ENCODE measurements at places on chromosomes 4 and X.

DNA sequence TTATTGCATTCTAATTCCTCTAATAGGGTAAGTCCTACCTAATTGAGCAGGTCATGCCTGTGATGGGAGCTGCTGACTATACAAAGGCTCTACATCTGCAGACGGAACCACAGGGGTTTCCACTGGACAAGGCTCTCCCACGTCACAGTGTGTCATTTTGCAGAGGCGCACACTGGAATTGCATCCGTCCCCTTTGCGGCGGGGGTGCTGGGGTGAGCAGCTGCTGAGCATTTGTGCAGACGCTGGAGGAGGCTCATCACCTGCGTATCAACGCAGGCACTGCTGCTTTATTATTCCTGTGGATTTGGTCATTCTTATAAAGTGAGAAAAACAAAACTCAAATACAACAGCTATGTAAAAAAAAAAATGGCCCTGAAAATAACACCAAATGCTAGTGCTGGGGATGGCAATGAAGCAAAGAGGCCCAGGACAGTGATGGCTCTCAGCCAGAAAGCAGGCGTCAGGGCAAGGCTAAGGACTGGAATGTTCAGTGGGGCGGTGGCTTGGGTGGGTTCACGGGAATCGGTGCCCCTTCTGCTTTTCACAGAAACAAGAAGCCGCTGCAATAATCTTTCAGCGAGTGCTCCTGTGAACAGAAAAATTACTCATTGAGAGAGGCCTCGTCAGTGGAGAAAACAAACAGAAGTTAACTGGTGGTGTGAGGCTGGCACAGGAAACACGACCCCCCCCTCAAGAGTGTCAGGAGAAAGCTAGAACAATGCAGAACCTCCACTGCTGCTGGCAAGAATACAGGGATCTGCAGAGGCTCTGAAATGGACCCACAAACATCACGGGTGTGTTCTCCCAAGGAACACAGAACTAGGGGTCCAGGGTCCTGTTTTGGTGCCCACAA, 67.8 kb downstream of the GATB start:
- no peak for DNase-seq

DNA sequence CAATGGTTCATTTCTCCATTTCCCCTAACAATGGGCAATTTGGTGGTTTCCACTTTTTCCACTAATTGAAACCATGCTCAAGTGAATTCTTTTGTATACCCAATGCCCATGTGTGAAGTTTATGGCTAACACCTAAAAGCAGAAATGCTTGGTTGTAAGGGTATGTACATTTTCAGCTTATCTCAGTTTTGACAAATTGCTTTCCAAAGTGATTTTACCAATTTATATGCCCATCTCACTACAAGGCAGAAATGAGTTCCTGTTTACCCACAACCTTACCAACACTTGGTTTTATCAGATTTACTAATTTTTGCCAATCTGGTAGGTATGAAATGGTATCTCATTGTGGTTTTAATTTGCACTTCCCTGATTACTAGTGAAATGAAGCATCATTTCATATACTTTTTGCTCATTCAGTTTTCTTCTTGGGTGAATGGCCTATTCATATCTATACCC, 14.8 kb downstream of the GPR34 start:
- DNase-seq = no peak

DNA sequence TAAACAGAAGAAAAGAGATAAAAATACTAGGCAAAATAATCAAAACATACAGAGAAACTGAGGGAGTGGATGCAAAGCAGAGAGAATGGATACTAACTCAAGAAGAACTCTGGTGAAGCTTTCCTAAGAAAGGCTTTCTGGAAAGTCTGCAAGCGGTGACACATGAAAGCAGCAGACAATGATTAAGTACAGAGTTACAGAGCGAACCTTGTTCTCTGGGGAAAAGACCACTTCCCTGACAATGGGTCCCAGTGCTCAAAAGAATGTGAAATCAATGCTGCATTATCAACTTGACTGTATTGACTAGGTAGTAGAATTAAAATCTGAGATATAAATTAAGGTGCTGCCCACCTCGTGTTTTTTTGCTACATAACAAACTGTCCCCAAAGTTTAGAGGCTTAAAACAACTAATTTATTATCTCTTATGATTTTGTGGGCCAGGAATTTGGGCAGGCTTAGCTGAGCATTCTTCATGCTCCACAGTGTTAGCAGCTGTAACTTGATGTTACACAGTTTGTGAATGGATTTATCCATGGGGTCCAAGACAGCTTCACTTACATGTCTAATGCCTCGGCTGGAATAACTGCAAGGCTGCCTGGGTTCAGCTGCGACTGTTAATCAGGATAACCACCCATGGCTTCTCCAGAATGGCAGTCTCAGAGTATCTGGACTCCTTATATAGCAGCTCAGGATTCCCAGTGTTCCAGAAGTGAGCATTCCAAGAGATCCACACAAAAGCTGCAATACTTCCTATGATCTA, 106.9 kb upstream of the INPP4B start:
- no peak for DNase-seq

DNA sequence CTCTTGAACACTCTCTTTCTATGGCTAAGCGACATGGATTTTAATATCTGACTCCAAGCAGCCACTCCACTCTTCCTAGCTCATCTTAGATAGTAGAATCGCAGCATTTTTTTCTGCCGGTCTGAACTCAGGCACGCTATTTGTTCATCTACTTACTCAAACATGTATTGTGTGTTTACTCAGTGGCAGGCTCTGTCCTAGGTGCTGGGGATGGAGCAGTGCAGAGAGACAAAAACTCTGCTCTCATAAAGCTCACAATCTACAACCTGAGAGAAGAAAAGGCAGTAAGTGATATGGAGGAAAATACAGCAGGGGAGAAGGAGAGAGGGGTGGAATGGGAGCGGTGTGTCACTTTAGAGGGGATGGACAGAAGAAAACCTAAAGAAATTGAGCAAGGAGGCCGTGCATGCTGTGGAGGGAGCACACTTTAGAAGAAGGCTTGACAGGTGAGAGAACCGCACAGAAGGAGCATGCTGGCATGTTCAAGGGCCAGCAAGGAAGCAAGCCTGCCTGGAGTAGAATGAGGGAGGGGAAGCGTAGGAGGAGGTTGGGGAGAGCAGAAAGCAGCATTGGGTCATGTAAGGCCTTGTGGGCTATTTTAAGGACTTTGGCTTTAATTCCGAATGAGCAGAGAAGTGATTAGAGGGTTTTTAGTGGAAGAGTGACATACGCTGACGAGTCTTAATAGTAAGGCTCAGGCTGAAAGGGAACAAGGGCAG, 132.0 kb downstream of the ANK2 start:
- no peak for DNase-seq

GRCh38 chr4:183095199-183095512, 3.9 kb upstream of the WWC2 start:
- DNase-seq = no peak

DNA sequence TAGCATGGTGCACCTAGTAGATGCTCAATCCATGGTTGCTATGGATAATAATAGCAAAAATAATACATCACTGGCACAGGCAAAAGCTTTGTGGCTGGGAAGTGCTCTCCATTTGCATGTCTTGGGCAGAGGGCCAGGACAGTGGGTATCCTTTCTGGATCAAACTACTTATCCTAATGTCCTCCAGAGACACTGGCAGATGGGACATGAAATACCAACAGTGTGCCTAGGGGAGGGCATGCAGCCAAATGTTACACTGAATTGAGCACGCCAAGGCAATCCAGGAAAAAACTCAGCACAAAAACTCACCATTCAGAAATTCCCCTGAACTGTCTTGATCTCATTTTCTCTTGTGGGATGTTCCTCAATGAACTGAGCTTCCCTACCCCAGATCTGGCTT, 98.6 kb upstream of the SCML1 start:
- DNase-seq = no peak

DNA sequence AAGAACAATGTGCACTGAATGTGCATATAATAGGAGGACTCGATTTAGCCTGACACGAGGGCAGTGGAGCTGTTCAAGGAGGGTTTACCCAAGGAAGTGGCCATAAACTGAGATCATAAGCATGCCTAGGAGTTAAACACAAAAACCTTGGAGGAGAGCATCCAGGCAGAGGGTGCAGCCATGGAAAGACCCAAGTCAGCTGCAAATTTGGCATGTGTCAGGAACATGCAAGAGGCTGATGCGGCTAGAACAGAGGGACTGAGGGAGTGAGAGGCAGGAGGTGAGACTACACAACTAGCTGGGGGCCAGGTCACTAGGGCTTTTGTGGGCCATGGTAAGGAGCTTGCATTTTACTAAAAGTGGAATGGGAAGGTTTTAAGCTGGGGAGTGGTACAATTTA, 55.6 kb downstream of the PRPS1 start:
- DNase-seq = no peak

GRCh38 chr4:128787509-128788311, 21.8 kb upstream of the JADE1 start:
- no peak for DNase-seq
